ENCODE measurements at places on chromosomes 5 and 9.

DNA sequence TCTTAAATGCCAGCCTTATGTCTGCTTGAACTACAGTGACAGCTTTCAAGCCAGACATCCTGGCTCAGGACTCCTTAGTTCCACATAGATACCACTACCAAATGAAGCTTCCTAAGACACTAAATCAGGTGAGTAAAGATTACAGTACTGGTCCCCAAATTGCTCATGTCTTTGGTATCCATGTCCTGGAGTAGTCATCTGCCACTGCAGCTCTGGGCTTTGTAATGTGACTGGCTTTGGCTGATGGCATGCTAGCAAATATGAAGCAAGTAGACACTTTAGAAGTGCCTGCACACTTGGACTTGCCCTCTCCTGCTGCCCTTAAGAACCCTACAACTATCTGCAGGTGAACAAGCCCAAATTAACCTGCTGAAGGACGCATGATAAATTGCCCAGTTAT, 334.9 kb downstream of the BNC2 start:
- DNase-seq = no peak

DNA sequence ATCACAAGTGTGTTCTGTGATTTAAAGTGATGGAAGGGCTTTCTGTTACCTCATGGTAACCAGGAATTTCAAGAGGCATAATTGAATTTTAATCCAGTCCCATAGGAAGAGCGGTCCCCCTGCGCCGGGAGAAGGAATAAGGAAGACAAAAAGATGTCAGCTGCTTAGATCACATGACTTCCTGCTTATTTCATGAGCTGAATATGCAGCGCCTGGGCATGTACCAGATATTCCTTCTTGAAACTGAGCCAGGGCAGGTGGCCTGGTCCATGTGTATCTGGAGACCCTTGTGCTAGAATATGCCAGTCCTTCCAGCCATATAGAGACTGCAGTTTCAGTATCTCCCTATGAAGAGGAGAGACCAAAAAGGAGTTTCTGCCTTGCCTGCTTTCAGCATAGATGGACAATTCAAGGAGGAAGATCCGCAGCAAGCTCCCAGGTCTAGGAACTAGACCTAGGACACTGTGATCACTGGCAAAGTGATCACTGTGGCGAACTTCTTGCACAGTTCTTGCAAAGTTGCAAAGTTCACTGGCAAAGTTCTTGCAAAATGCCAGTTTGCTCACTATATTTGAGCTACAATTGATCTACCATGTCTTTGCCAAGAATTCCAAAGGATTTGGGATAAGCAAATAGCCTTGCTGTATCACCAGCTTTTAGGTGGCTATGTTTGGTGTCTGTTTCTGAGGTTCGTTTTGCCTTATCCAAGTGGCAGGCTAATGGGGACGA, 102.9 kb upstream of the PHYKPL start:
- no peak for DNase-seq

GRCh38 chr9:71758277-71758676, 10.0 kb downstream of the CEMIP2 start:
- DNase-seq = peak; percentile 78

DNA sequence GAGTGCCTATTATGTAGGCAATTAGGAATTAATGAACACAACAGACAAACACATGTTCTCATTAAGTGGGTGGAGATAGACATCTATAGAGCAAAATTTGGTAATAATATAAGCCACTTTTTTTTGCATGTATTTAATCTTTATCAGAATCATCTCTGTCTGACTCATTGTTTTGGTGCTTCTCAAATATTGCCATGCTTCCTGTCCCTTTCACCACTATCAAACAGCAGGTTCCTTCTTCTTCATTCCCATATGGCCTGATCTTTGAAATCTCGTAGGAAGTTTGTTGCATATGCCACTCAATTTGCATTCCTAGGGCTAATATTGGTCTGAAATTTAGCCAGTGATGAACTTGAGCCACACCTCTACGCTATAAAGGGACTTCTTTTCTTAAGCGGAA, 128.9 kb upstream of the SPEF2 start:
- DNase-seq = no peak

GRCh38 chr5:74613283-74613682, 27.2 kb downstream of the ENC1 start:
- DNase-seq = no peak

DNA sequence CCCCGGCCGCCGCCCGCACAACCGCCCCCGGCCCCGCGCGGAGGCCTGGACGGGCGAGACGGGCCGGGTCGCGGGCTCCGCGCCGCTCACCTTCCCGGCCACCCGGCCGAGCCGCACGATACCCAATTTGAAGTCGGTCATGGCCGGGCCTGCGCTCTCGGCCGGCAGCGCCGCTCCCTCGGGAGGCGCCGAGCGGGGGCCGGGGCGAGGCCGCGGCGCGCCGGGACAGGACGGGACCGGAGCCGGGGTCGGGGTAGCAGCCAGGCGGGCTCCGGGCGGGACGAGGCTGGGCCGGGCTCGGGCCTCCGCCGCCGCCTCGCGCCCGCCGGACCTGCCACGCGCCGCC, 216 bp downstream of the ZMYND19 start:
- no peak for DNase-seq

- no peak for DNase-seq
These were observed 175.3 kb upstream of the KLF9 start for GRCh38 chr9:70589571-70590314.

DNA sequence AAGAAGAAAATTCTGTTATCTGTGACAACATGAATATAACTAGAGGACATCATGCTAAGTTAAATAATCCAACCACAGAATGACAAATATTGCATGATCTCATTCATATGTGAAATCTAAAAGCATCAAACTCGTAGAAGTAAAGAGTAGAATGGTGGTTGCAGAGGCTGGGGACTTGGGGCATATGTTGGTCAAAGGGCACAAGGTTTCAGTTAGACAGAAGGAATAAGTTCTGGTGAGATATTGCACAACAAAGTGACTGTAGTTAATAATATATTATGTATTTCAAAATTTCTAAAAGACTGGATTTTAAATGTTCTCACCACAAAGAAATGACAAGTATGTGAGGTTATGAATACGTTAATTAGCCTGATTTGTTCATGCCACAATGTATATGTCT, 24.8 kb downstream of the GRIA1 start:
- DNase-seq = no peak

- no peak for DNase-seq
These were observed 3.8 kb downstream of the PRRX2 start for GRCh38 chr9:129669141-129669718.

DNA sequence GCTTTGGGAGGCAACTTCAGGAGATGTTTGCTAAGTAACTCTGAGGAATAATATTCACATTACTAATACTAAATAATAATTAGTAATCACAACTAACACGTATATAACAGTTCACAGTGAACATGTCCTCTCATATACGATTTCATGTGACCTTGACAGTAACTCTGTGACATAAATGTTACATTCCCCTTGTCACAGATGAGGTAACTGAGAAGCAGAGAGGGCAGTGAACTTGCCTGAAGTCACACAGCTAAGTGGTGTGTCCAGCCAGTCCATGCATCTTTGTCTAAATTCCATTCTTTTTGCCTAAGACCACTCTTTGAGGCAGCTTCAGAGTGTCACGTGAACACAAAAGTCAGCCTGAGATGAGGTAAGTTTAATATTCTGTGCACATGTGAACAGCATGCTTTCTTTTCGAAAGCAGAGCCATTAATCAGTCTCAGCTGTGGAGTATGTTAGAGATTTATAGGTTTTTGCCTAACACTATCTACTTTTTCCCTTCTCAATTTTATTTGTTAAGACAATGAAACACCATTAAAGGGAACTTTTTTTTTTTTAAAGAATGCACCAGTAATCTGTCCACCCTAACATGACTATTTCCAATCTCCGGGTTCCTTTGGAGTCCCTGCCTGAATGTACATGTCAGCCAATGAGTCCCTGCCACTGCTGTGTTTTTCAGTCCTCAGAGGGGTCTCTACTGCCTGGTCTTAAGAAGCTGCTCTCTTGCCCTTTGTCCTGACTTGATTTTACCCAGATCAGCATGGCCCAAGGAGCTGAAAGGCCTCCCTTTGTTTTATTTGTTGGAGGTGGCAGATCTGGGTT, 43.5 kb downstream of the SH3PXD2B start:
- no peak for DNase-seq

DNA sequence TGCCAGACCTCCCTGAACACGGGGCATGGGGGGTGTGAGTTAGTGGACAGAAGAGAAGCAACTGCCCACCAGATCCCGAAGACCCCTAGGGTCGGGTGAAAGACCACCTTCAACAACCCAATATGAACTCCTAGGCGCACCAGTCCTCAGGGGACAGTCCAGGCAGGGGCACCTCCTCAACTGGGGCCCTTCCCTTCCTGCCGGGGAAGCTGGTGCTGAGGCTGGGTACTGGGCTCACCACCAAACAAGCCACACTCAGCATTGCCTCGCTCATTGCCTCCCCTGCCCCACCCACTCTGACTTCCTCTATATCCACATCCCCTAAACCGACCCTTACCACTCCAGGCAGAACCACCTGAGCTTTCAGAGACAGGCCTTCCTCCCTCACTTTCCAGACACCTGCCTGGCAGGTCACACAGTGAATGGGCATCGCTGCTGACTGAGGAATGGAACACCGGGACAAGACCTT, 42.5 kb downstream of the SEMA4D start:
- DNase-seq = no peak

- DNase-seq = no peak
These were observed 38.0 kb upstream of the XPA start for GRCh38 chr9:97735070-97735600.

GRCh38 chr9:30723656-30724055, 1660.8 kb upstream of the ACO1 start:
- no peak for DNase-seq

DNA sequence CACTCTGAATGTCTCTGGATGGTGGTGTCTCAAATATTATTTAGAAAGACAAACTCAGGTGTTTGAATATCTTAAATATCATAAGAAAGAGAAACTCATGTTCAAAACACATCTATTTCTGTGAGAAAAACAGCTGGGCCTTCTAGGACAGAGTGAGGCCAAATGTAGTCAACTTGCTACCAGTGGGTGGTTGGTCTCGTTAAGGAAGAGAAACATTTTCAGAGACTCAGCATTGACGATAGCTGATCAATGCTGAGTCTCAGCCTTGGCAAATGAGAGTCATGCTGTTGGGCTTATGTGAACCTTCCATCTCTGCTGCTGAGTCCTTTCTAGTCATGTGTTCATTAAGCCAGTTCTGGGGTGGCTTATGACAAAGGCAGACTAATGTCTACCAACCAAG, 418.0 kb downstream of the CETN3 start:
- no peak for DNase-seq

DNA sequence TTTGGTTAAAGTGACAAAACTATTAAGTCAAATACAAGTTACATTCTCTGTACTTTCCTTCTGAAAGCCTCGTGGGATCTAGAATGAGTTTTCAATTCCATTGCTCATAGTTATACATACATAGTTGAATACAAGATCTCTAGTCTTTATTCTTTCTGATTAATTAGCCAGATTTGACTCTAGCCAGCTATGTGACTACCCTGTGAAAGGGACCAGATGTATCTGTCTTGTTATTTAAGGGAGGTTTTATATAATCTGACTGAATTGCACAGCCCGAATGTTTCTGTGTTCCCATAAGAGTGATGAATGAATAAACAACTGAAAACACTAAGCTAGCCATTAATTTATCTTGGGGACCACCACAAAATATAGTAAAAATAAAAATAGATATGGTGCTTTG, 166.7 kb downstream of the TMEM167A start:
- DNase-seq = no peak

DNA sequence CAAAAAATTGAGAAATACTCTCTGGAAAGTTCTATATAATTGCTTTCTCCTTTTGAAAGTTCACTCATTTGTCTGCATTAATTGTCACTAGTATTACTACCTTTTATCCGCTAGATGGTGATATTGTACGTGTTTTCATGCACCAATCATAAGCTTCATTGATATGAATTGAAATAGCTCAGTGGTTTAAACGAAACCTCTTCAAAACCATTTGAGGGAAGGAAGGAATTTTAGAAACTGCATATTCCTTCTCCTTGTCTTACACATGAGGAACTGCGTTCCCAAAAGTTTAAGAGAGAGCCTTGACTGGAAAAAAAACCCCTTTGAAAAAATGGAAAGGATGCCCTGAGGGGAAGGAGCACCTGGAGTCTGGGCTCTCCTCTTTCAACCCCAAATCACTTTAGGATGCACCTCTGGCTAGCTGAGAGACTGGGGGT, 98.6 kb downstream of the YTHDC2 start:
- no peak for DNase-seq

- DNase-seq = no peak
These were observed 170.4 kb upstream of the KCNN2 start for GRCh38 chr5:114191441-114191840.

DNA sequence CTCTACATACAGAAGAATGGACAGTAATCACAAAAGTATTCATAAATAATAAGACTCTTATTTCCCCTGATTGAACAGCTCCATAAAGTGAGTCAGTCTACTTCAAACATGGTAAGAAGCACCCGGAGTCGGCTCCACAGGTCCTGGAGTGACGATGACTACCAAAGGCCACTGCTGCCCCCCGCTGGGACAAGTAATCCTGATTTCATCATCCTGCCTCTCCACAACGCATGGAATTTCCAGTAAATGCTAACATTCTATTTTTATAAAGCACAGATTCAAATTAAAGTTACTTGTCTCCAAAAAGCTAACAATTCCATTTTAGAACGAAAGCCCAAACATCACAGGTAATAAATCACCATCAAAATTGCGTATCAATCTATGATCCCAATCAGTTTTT, 16.2 kb downstream of the ATPSCKMT start:
- DNase-seq = no peak

- no peak for DNase-seq
These were observed 69.2 kb downstream of the ANGPTL2 start for GRCh38 chr9:127053057-127053821.

GRCh38 chr9:127730262-127730661, 4.8 kb downstream of the TOR2A start:
- no peak for DNase-seq

- no peak for DNase-seq
These were observed 43.0 kb upstream of the NOTCH1 start for GRCh38 chr9:136588663-136589464.

- DNase-seq = peak; percentile 77
These were observed 10.9 kb upstream of the PCDHB1 start for GRCh38 chr5:141040093-141040770.

DNA sequence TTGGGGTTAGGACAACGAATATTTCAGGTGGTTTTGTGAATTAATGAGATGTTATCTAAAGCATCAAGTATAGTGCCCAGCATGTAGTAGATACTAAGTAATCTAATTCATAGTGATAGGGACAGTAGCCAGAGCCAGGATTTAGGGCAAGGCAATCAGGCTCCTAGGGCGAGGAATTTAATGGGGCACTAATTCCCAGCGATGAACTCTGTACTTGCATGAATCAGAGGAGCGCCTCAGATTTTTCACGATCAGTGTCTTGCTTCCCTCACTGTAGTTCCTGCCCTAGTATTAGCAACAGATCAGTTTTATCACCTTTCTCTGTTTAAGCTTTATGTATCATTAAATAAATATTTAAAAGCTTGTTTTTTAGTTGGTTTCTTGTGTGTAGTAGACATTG, 3.1 kb downstream of the AGGF1 start:
- DNase-seq = no peak

All from H9 (cell line).